ENCODE measurements at places on chromosomes 5 and 9. TPM values are rescaled to one million over a fixed set of nuclear protein-coding genes. Genes with fewer than 3 reads are reported as not detected.

DNA sequence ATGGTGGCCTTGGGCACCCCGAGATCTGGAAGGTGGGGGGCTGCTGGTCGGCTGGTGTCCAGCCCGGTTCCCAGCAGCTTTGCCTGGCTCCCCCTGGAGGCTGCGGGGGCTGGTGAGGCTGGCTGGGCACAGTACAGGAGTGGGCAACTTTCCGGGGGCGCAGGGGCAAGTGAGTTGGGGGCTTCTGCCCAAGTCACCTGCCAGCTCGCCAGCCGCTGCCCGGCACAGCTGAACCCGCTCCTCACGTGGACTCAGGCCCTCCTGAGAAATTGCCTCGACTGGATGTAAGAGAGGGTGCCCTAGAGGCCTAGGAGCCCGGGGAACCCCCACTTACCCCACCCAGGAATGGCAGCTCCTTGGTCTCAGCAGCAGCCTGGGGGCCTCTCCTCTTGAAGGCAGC lies 15.4 kb downstream of the KCNT1 start:
- H3K27me3 ChIP-seq = peaks cover 20% of the 10 kb centered on the region
- no peaks in the 10 kb centered on the region for H3K4me1 ChIP-seq
- no peak overlapping the region for H3K27ac ChIP-seq
- no peaks in the 10 kb centered on the region for H3K36me3 ChIP-seq

- DNase-seq = peak; percentile 89
- peak overlapping the region; percentile 10 for H3K4me3 ChIP-seq
- H3K27me3 ChIP-seq = no peaks in the 10 kb centered on the region
- no peaks in the 10 kb centered on the region for H3K36me3 ChIP-seq
- H3K4me1 ChIP-seq = peaks cover 14% of the 10 kb centered on the region
- H3K27ac ChIP-seq = no peak overlapping the region
These were observed 1.4 kb upstream of the ADAMTSL2 start for GRCh38 chr9:133532937-133533668.

Gene GLRA1
- total RNA-seq = not detected

Gene ADAMTS2
- total RNA-seq = not detected

Gene CCDC171
- total RNA-seq = 2.0 TPM

Gene MIER3
- 11.1 TPM for total RNA-seq

DNA sequence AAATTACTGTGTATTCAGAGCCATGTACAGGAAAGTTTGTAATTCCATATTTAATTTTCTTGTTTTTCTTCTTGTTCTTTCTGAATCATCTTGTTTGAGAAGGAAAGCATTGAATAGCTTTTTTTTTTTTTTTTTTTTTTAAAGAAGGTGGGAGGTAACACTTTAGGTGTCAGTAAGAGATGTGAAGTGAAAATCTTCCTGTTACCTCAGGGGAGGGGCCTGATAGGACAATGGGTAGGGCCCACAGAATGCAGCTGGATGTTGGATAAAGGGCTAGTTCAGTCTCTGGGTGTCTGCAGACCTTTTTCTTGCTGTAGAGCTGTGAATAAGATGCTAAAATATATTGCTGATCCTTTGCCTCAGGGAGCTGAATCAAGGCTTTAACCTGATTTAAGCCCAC lies 317.4 kb downstream of the MAN2A1 start:
- H3K4me1 ChIP-seq = no peaks in the 10 kb centered on the region
- no peaks in the 10 kb centered on the region for H3K36me3 ChIP-seq
- H3K27me3 ChIP-seq = no peaks in the 10 kb centered on the region
- no peak overlapping the region for H3K27ac ChIP-seq
- no peak for DNase-seq

- no peak overlapping the region for H3K4me3 ChIP-seq
- H3K27me3 ChIP-seq = peaks cover 5% of the 10 kb centered on the region
- no peak for DNase-seq
These were observed 178.2 kb downstream of the ZDHHC21 start for GRCh38 chr9:14515049-14515448.

Gene SPAG8
- total RNA-seq = 1.1 TPM

- no peaks in the 10 kb centered on the region for H3K27me3 ChIP-seq
- H3K4me3 ChIP-seq = no peak overlapping the region
- H3K36me3 ChIP-seq = no peaks in the 10 kb centered on the region
- no peak overlapping the region for H3K27ac ChIP-seq
- no peak for DNase-seq
These were observed 170.9 kb downstream of the CTNND2 start for GRCh38 chr5:11733185-11733839.

DNA sequence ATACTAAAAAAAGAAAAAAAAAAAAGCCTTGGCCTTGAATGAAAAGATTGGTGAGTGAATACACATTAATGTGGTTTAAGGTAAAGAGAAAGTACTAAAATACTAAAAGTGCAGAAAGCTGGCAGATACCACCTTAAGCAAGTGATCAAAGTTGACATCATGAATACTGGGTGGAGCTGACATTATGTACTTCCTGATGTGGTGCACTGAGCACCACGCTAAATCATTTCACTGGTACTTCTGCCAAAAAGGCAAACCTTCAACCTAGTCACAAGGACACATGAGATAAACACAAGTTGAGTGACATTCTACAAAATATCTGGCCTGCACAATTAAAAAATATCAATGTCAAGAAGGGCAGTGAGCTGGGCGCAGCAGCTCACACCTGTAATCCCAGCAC lies 33.8 kb upstream of the PANK3 start:
- H3K36me3 ChIP-seq = no peaks in the 10 kb centered on the region
- H3K4me3 ChIP-seq = peak overlapping the region; percentile 17
- H3K27me3 ChIP-seq = no peaks in the 10 kb centered on the region
- peaks cover 16% of the 10 kb centered on the region for H3K4me1 ChIP-seq

Gene WNT8A
- total RNA-seq = not detected

DNA sequence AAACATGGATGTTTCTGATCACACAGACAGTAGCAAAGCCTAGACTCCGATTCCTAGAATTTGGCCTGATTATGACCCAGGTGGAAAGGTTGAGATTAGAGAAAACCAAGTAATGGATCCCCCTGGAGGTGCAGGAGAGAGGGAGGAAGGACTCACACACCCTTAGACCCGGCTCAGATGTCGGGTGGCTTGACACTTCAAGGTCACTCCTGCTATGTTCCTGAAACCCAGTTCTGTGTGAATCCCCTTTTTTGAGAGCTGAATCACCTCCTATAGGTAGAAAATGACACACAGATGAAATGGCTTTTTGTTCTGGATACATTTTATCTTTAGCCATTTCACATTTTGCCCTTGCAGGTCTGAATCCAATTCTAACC lies 192.8 kb downstream of the ARRDC3 start:
- no peaks in the 10 kb centered on the region for H3K4me1 ChIP-seq
- H3K4me3 ChIP-seq = no peak overlapping the region
- DNase-seq = no peak
- no peaks in the 10 kb centered on the region for H3K36me3 ChIP-seq
- peaks cover 10% of the 10 kb centered on the region for H3K27me3 ChIP-seq
- no peak overlapping the region for H3K27ac ChIP-seq

Gene NEUROG1
- not detected for total RNA-seq

Gene PDZD2
- 0.05 TPM for total RNA-seq

DNA sequence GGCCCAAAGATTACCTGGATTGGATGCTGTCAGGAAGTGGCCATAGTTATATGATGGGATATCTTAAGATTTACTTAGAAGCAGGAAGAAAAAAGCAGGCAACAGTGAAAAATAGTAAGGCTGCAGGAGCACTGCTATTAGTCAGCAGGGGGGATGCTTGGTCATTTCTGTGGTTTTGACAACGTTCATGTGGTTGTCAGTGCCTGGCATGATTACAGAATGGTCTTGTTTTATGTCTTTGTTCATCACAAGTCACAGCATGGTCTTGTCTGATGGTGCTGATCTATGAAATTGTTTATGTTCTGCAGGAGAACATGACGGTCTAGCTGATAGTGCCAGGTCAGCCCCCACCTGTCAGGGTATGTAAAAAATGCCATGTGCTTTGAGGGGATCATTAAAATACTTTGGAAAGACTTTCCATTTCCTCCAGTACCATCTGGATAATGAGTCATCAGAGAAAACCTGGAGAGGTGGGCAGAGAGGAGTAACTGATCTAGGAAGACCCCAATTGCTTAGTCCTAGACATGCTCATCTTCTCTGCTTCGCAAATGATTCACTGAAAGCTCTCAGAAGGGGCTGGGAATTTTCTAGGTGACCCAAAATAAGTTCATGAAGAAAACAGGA lies 48.5 kb downstream of the PLGRKT start:
- H3K27me3 ChIP-seq = no peaks in the 10 kb centered on the region
- no peak overlapping the region for H3K27ac ChIP-seq
- peaks cover 16% of the 10 kb centered on the region for H3K4me1 ChIP-seq
- peaks cover 7% of the 10 kb centered on the region for H3K36me3 ChIP-seq
- peak; percentile 54 for DNase-seq

Gene GKAP1
- total RNA-seq = 4.4 TPM
